Glutamatergic neuron (in vitro differentiated cells): ENCODE measurements at places on chromosomes 2 and 18.
A peak's percentile ranks its signal among the peaks of the same experiment; 100 is the strongest.

DNA sequence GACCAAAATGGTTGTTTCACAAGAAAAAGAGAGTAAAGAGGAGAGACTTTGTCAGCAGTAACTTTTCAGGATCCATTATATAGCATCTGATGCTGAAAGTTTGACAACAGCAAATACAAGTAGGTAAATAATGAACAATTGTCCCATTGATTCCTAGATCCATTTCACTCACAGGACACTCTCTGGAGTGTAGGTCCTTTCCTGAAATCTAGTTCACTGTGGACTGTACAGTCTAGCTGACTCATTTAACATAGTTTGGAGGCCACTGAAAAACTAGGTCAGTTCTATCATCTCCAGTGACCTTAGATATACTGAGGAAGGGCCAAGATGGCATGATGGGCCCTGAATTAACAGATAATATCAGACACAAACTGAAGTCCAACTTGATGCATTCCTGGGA is 19.3 kb upstream of the NEB start:
- no peak for DNase-seq

- DNase-seq: no peak
Observed at GRCh38 chr2:212814941-212815340, 276.3 kb upstream of the ERBB4 start.

DNA sequence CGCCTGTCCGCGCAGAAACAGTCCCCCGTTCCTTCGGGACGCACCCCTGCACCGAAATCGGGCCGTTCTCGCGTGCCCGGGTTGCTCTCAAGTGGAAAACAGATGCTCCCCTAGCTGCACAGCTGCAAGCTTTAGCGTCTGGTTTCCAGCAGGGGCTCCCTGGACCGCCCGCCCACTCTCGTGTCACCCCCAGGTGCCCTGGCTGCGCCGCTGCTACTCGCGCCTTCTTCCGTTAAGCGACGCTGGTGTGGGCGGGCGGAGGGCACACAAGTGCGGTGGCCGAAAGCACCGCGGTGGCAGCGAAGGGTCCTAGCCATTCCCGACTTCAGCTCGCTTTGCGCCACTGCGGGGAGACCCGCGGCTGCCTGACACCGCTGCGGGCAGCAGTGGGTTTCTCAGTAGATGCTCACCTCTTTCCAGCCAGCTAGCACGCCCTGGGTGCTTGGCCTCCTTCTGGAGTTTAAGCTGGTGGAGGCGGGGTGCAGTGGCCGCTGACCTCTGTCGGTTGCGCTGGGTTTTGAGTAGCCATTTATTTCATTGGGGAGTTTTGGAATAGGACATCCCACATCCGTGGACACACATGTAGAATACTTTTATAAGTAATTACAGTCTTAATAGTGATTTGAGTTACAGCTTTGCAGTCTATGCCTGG is 806 bp downstream of the ZNF407 start:
- DNase-seq: peak; percentile 59

GRCh38 chr2:218824004-218824403 is 7.6 kb downstream of the PRKAG3 start:
- no peak for DNase-seq

DNA sequence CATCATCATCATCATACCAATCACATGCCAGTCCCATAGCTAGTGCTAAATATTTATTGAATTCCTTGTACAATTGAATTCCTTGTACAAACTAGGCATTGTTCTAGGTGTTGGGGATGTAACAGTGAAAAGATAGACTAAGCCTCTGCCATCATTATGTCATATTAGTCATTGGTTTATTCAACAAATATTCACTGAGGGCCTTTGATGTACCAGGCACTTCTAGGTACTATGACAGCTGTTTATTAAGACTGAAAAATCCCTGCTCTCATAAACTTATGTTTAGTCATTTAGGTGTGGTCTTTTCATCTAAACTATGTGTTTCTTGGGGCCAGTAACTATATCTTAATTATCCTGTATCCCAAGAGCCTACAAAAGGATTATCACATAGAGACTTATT is 412.3 kb upstream of the ETAA1 start:
- DNase-seq: no peak

- no peak for DNase-seq
Observed at GRCh38 chr18:6994771-6995430, 122.7 kb downstream of the LAMA1 start.

- DNase-seq: peak; percentile 14
Observed at GRCh38 chr18:79578396-79579260, 101.0 kb upstream of the CTDP1 start.

DNA sequence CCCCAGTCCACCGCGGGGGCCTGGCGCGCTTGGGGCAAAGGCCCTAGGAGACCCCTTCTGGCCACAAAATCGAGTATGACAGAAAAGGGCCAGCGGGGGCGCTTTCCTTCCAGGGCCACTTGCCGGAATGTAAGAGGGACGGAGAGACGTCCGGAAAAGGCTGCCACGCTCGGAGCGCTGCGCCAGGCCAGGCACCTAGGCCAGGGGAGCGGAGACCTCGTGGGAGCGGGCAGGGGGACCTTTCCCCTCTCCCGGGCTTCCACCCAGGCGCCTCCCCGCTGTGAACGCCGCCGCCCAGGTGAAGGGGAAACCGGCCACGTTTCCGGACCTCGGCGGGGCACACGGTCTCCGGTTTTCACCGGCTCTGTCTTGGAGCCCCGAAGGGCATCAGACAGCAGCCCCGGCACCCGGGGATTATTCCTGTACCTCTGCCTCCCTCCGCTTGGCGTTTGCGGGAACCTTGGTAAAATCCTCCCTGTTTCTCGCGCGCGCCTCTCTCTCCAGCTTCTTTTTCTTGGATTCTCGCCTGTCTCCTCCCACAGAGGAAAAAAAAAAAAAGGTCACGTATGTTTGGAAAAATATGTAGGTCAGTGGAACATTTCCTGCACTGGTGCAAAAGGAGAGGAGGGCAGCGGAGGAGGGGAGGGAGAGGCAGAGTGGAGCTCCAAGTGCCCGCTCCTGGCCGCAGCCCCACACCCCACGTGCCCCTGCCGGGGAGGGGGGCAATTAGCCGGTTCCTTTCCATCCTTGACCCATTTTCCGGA is 1.2 kb upstream of the NPAS2 start:
- DNase-seq: peak; percentile 57

DNA sequence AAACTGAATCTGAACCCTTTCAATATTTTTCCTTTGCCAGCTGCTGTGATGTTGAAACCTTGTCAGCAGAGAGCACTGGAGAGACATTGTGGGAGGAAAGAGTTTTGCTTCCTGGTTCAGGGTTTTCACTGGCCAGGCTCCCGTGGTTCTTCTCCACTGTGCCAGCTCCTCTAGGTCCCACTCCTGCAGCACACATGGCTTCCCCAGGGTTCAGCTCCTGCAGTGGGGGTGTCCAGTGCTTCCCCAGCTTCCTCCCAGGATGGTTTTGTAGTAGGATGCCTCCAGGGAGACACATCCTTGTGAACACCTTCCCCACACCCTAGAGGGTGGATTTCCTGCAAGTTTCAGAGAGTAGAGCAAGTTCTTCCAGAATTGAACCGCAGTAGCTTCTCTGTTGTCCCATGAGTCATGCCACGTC is 24.0 kb upstream of the SULT1C3 start:
- no peak for DNase-seq

- no peak for DNase-seq
Observed at GRCh38 chr2:69992310-69993047, 31.0 kb upstream of the ASPRV1 start.

- DNase-seq: peak; percentile 56
Observed at GRCh38 chr2:231364961-231365810, 30.3 kb upstream of the B3GNT7 start.

GRCh38 chr2:44652701-44653100 is 288.8 kb upstream of the SIX3 start:
- DNase-seq: no peak

DNA sequence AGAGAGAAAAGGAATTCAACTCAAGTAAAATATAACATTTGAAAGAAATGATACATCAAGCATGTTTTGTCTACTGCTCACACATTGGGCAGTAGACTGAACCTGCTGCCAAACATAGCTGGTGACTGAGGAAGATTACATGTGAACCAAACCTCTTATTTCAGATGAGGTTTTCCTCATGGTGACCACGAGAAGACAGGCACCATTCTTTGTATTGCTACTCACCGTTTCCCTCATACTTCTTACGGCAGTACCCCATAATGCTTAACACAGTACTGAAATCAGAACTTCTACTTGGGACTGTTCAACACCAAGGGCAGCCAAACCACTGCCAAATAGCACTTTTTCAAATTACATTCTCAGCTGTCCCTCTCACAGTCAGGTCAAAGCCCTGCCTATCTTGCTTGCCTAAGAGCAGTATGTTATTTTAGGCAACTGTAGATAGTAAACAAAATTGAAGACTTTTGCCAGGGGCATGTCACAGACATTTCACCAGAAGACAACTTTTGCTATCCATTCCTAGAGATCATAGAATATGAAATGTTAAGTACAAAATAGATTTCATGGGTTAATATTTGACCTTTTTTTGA is 167.1 kb upstream of the DOK6 start:
- no peak for DNase-seq

GRCh38 chr2:240584486-240585031 is 2.0 kb upstream of the CAPN10 start:
- peak; percentile 74 for DNase-seq

GRCh38 chr2:236517251-236518031 is 52.2 kb upstream of the ACKR3 start:
- DNase-seq: no peak

DNA sequence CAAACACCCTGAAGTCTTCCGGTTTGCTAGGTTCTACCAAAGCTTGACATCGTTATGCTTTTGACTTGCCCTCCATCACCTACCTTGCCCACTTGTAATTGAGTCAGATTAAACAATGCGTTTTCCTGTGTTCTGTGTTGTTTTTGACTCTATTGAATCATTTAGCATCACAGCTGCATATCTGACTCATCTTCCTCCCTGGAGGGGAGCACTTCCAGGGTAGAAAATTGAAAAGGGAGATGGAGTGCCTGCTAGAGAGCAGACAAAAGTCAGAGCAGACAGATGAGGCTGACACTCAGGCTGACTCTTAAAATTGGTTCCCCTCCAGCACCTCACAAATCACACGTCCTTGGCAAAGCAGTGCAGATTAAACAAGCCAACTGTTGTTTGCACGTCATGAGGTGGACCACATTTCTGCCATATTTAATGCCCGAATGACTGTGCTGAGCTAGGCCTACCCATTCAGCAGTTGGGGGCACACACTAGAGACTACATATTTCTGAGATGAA is 2.2 kb downstream of the MPP4 start:
- DNase-seq: no peak

DNA sequence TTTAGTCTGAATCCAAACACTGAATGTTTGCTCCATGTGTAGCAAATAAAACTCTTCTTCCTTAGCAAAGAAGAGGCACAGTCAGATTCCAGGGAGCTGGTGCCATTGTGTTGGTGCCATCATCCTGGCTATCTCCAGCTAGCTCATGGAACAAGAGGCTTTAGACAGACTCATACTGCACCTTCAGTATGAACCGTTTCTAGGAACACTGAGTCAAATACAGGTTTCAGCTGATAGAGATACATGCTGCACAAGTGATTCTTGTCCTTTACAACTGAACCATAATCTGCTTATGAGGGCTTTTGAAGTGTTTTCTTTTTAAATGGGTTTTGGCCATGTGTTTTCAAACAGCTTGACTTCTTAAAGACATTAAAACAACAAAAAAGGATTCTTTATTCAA is 57.9 kb downstream of the DYNC1I2 start:
- no peak for DNase-seq

DNA sequence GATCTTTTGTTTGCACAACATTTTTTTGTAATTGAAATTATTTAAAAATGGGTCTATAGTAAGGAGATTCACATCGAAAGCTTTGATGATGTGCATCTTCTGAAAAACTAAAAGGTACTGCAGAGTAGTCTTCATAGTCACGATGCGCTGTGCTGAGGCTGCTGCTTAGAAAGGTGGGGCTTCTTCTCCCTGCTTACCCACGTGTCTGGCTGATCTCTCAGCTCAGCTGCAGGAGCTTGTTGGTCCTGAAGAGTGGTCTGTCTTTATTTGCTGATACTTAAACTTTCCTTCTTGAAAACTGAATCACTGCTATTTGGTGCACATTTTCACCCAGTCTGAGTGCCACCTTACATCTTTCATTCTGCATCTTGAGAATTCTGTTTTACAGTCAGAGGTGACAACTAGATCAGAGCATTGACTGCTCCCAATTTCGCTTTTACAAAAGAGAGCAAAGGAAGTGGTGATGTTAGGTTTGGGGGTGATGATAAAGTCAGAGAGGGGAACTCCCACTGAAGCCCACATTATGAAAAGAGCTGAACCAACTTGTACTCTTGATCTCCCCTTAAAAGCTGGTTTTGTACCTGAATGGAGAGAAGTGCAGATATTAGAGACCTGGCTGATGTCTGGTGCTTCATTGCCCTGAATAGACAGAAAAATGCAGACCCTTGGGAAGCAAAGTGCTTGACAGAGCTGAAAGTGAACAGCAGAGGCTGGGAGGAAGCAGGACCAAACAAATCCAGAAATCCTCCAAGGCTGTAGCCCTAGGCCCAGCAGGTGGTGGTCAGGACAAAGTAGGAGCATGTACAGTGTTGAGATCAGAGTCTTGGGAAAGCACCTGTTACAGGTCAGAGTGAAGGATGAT is 984.5 kb downstream of the TSN start:
- DNase-seq: no peak

GRCh38 chr18:28152754-28153153 is 24.2 kb downstream of the CDH2 start:
- DNase-seq: no peak

GRCh38 chr2:21194858-21195271 is 71.1 kb downstream of the TDRD15 start:
- DNase-seq: no peak

DNA sequence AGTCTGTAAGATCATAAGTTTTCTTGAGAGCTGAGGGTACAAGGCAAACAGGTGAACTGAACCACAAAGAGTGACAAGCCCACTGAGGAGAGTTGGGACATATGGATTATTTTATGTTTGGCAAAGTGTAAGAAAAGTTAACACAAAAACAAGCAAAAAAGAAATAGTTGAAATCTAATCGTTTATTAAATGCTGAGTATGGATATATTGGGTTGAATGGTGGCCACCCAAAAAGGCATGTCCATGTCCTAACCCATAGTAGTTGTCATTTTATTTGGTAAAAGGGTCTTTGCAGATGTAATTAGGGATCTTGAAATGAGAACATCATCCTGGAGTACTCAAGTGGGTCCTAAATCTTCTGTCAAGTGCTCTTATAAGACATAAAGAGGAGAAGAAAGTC is 24.9 kb upstream of the TWIST2 start:
- no peak for DNase-seq

DNA sequence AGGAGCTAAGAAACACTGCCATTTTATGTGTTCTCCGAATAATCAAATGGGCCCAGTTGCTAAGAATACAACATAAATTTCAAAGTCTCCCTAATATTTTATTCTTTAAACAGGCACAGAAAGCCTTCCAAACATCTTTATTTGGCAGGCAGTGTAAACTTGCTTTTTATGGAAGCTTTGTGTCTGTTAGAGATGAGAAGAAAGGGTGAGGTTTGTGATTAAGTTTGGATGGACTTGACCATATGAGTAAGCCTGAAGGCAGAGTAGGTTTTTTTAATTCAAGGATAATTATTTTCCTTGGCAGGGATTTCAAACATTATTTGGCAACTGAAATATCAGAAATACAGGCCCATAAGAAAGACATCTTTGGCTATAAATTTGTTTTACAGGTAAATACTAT is 62.9 kb downstream of the COX7A2L start:
- no peak for DNase-seq

GRCh38 chr2:233084488-233084887 is 24.3 kb downstream of the INPP5D start:
- no peak for DNase-seq
